ENCODE measurements at places on chromosomes 13 and 19. TPM values are rescaled to one million over a fixed set of nuclear protein-coding genes. Genes with fewer than 3 reads are reported as not detected.

Gene KANK2
- total RNA-seq = 12.2 TPM

Gene SMIM44
- total RNA-seq = not detected

Gene MIR17HG
- total RNA-seq = 20.1 TPM

Gene GPX4
- total RNA-seq = 187 TPM

Gene OR7C1
- not detected for total RNA-seq

Gene AMH
- total RNA-seq = 1.8 TPM

Data from diencephalon (tissue), 1 donor.